Articular chondrocyte of knee joint (primary cell): ENCODE measurements at places on chromosomes 7 and 10. TPM values are rescaled to one million over a fixed set of nuclear protein-coding genes. Genes with fewer than 3 reads are reported as not detected.

ELFN1 gene
- total RNA-seq = 2.3 and 3.9 TPM in 2 replicates

H2BK1 gene
- total RNA-seq = not detected in 2 replicates

AGR2 gene
- 0.39 and 0.86 TPM in 2 replicates for total RNA-seq

PNLIPRP3 gene
- not detected in 2 replicates for total RNA-seq

TRIM50 gene
- not detected in 2 replicates for total RNA-seq

GNAT3 gene
- not detected in 2 replicates for total RNA-seq

NUTM2E gene
- total RNA-seq = 0.13 TPM in 1 of 2 replicates, not detected in the other

ERVW-1 gene
- not detected in 2 replicates for total RNA-seq

PTER gene
- total RNA-seq = 28.1 and 32.8 TPM in 2 replicates

TMEM213 gene
- not detected in 2 replicates for total RNA-seq

RELN gene
- under 0.01 TPM in 2 replicates for total RNA-seq

PALD1 gene
- 1.8 and 4.3 TPM in 2 replicates for total RNA-seq

PLA2G12B gene
- 0.11 TPM in 1 of 2 replicates, not detected in the other for total RNA-seq

VWDE gene
- total RNA-seq = 0.11 TPM in 1 of 2 replicates, not detected in the other

CALML5 gene
- total RNA-seq = not detected in 2 replicates

OR2A12 gene
- total RNA-seq = under 0.01 TPM in 1 of 2 replicates, not detected in the other

CABCOCO1 gene
- 3.8 and 6.8 TPM in 2 replicates for total RNA-seq

NAT16 gene
- 0.11 TPM in 1 of 2 replicates, not detected in the other for total RNA-seq

CAMK2B gene
- total RNA-seq = 0.26 and 0.54 TPM in 2 replicates

CALCR gene
- total RNA-seq = not detected in 2 replicates

KCNIP2 gene
- 1.0 and 1.1 TPM in 2 replicates for total RNA-seq

CFAP43 gene
- 0.78 and 1.2 TPM in 2 replicates for total RNA-seq

GRID2IP gene
- under 0.01 and 0.11 TPM in 2 replicates for total RNA-seq

ZNF425 gene
- 7.0 and 7.4 TPM in 2 replicates for total RNA-seq

TLX1 gene
- not detected in 2 replicates for total RNA-seq

LSM5 gene
- 28.0 and 36.2 TPM in 2 replicates for total RNA-seq

PWWP2B gene
- 7.7 and 8.1 TPM in 2 replicates for total RNA-seq

PANK1 gene
- total RNA-seq = 6.7 and 9.1 TPM in 2 replicates

HOGA1 gene
- total RNA-seq = 5.0 and 6.5 TPM in 2 replicates

BMI1 gene
- total RNA-seq = 79.6 and 98.9 TPM in 2 replicates

TEX47 gene
- total RNA-seq = not detected in 2 replicates

SPDYE5 gene
- total RNA-seq = 0.11 and 0.13 TPM in 2 replicates

PPIF gene
- total RNA-seq = 31.5 and 51.7 TPM in 2 replicates

FEZF1 gene
- total RNA-seq = not detected in 2 replicates

CAPZA2 gene
- total RNA-seq = 190 and 215 TPM in 2 replicates

AOC1 gene
- total RNA-seq = not detected in 2 replicates

PKD1L1 gene
- 0.11 and 0.13 TPM in 2 replicates for total RNA-seq

ANKRD26 gene
- 14.8 and 15.5 TPM in 2 replicates for total RNA-seq

TRPV5 gene
- not detected in 2 replicates for total RNA-seq

SYT15B gene
- total RNA-seq = 0.22 and 0.39 TPM in 2 replicates

CHRM2 gene
- not detected in 2 replicates for total RNA-seq

GPAM gene
- 12.4 and 12.9 TPM in 2 replicates for total RNA-seq

SPAM1 gene
- total RNA-seq = not detected in 2 replicates

GPR85 gene
- total RNA-seq = 0.54 and 0.65 TPM in 2 replicates

SYT15 gene
- total RNA-seq = 0.26 and 0.32 TPM in 2 replicates

AKR1D1 gene
- not detected in 2 replicates for total RNA-seq

MYL10 gene
- not detected in 2 replicates for total RNA-seq

HEPACAM2 gene
- under 0.01 TPM in 1 of 2 replicates, not detected in the other for total RNA-seq

ZNF853 gene
- total RNA-seq = 0.86 and 4.8 TPM in 2 replicates
